EL (cell line): ENCODE measurements at places on chromosomes 1 and 21.

GRCh38 chr1:174768516-174768915 is 231.2 kb upstream of the CACYBP start:
- no peak for DNase-seq

DNA sequence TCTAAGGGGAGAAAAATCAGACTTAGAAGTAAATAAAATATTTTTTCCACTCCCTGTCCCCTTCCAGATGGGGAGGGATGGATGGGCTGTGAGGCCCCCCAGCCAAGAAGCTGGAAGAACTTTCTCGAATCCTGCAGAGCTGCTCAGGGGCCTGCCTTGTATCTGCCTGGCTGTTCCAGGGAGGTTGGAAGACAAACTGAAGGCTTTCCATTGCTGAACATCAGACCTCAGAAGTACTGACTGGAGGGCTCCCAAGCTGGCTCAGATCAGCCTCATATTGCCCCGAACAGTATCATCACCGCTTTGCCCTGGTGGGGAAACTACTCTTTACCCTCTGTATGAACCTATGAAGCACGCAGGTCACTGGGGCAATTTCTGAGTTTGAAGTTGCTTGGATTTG is 12.4 kb upstream of the F3 start:
- no peak for DNase-seq

GRCh38 chr1:206824331-206824730 is 41.1 kb upstream of the IL20 start:
- peak; percentile 36 for DNase-seq

DNA sequence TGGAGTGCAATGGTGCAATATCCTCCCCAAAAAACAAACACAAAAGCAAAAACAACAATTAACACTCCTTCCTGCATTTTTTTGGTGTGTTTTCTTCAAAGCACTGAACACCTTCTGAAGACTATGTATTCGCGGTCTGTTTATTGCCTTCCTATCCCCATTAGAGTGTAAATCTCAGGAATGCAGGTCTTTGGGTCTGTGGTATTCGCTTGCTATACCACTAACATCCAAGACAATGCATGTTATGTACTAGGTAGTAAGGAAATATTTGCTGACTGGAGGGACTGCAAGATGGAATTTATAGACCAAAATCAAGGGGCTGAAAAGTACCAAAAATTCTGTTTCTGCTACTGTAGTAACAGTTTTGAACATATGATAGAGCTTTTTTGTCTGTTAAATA is 299.4 kb downstream of the RYR2 start:
- no peak for DNase-seq
